ENCODE measurements at places on chromosomes 12 and 14.

- DNase-seq = no peak
Observed at GRCh38 chr12:89732522-89732921, 23.9 kb upstream of the ATP2B1 start.

DNA sequence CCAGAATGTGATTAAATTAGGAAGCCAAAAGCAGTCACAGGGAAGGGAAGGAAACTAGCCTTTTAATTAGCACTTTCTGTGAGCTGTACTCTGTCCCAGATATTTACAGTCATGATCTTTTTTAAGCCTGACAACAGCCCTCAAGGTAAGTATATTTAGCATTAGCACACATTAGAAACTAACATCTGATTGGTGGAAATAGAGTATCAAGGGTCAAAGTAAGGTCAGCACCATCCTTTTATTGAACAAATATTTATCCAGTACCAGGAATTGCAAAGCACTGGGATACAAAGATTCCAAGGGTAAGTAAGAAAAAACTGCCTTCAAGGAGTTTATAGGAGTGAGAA lies 28.2 kb downstream of the RPGRIP1 start:
- DNase-seq = no peak

DNA sequence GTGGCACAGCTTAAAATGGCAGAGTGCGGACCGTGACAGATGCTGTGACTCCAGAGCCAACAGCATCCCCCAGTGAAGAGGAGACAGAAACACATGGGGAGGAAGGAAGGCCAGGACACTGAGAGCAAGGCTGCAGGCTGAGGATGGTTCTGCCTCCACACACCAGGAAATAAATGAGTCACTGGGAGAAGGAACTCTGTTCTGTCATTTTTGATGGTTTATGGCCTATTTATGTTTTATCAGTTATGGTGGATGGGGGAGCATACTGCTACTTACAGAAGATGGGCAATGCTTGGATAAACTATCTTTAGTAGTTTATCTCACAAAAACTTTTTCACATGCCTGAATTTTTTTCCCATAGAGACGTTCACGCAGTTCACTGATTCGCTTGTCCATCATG lies 33.8 kb downstream of the ZFYVE21 start:
- DNase-seq = no peak

- DNase-seq = peak; percentile 46
Observed at GRCh38 chr12:20588042-20588441, 107.1 kb upstream of the SLCO1C1 start.

DNA sequence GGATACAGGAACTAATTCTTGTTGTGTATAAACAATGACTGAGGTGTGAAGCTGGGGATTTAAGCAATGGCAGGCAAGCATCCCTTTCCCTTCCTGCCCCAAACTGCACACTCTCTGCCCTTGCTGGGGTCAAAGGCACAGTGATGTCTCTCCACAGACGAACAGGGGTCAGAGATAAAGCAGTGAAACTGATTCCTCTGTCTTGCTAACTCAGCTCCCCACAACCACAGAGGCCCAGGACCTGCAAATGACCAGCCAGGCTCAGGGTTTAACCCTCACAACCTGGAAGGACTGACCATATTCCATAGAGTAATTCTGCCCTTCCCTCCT lies 67.2 kb downstream of the CCDC88C start:
- no peak for DNase-seq

DNA sequence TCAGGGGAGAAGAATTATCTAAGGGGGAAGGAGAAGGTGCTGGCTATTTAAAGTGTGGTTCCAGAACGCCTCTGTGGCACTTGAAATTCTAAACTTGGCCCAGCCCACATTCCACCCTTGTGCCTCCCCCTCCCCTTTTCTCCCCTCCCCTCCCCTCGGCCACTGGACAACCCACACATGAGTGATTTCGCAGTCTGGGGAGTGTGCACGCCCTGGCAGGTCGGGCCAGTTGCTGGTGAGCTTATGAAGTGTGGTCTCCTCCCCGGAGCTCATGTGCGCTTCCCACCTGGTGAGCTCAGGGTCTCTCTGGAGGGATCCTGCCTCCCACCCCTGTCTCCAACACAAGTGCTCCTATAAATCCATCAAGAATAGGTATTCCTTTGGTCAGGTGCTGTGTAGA lies at the start of gene SLC6A13:
Gene SLC6A13 (minus strand): TSS at position 20 of the 400 bp plus-strand sequence. CDS start 2,784 bp downstream, outside the sequence.
- DNase-seq = peak; percentile 85

DNA sequence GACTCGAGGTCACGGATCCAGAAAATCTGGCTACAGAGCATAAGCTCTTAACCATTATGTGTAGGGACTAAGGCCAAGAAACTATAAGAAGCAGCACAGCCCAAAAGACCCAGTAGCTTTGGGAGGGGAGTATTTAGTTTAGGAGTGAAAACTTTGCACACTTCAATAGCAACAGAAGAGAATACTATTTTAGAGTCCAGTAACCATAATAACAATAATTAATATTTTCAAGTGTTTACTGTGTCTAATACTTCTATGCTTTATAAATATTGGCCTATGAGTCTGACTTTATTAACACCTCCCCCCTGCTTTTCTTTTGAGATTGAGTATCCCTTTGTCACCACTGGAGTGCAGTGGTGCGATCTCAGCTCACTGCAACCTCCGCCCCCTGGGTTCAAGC lies 82.8 kb downstream of the SUDS3 start:
- no peak for DNase-seq

DNA sequence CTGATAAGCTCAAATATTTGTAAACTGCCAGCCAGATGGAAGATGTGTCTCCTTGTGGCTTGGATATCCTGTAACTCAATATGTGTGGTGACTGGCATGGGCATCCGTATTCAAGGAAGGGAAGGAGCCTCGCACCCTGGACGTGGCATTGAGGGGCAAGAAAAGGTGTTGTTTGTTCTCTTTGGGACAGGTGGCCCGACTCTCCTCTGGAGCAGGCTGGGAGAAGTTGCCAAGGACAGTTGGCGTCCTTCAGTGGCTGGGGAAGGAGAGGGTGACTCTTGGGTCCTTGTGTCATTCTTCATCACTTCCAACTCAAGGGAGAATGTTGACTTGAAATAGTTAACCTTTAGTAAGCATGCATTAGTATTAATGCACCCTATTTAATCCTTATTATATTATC lies 39.6 kb downstream of the CACNA1C start:
- DNase-seq = no peak

DNA sequence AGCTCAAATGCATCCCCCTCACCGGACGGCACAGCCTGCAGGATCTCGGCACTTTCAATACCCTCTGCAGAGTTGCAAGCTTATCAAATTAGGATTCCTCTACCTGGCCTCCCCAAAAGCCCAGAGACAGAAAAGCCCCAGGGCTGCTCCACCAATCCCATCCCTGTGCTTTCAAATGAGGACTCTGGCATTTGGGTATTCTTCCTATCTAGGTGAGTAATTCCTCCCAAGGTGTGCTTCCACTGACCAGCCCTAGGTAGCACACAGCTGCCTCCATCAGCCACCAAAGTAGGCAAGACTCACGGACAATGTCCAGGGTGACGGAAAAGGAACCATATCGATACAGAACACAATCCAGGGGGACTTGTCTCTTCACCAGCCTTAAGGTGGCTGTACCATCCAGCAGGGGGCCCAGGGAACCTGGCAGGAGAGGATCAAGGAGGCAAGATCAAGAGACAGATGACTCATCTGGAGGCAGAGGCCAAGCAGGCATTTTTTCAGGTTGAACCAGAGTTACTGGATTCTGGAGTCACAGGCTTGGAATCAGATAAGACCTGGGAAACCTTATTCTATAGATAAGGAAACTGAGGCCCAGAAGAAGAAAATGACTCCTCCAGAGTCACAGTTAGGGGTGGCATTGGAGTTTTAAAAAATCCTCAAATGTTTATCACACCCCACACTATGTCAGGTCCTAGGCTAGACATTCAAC lies 9.9 kb downstream of the PMEL start:
- DNase-seq = no peak

DNA sequence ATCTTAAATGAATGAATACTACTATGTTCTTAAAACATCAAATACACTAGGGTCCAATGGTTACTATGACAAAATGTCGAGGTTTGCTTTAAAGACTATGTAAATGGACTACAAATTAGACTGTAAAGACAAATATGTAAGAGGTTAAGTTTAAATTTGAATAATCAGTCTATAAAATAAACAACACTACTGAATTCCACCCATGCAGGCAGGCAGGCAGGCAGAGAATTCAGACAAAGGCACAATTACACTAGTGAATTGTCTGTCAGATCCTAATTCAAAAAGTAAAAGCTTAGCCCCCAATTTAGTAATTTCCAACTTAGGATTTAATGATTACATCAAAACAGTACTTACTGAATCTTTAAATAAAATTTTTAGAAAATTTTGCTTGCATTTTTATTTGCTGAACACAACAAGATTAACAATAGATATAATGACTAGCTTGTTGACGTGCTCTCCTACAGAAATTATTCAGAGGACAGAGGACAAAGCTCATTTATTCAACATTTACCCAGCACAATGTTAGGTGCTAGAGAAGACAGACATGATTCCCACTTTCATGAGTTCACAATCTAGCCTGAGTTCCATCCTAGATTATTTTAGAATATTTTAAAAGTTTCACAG lies 97.4 kb downstream of the CDK17 start:
- DNase-seq = no peak

DNA sequence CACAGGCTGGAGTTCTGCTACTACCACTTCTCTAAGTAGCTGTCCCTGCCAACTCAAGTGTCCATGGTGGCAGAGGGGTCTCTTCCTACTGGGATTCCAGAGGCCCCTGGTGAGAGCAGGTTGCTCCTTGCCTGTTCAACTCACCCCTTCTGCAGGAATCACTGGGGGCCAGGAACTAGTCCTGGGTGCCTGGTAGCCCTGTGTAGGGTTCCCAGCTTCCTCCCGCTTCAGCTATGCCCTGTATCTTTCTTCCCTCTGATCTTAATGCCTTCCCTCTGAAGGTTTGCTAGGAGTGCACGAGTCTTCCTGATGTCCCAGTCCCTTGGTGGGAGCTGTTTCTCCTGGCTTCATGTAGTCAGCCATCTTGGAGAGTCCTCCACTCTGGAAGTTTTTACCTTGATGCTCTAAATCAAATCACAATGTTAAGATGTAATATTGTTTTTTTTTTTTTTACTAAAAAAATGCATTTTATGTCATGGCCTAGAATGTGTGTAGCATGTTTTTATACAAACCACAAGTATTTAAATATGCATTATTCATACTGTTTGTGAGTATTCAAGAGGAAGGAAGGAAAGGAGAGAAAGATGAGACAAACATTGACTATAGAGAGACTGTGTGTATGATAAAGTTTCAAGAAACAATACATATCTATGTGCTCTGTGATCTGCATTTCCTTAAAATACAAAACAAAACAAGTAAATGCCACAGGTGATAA lies 54.7 kb downstream of the FRS2 start:
- no peak for DNase-seq

DNA sequence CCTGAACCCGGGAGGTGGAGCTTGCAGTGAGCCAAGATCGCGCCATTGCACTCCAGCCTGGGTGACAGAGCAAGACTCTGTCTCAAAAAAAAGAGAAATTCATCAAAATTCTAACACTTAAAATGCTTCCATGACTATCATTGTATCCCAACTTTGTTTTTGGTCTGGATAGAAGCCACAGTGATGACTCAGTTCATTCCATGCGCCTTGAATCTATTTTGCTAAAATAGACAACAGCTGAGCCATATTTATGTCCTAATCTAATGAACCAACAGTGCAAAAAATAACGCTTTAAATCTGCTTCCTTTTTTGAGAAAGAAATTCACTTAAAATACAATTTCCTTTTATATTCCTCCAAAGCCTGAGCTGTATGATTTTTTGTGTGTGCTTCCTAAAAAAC lies 23.2 kb upstream of the BICD1 start:
- DNase-seq = no peak
